ENCODE measurements at places on chromosomes 13 and 19.

GRCh38 chr13:110484290-110485048 lies 77.1 kb downstream of the RAB20 start:
- DNase-seq, result no peak

GRCh38 chr13:43464578-43465264 lies 322.1 kb downstream of the ENOX1 start:
- DNase-seq, result no peak

DNA sequence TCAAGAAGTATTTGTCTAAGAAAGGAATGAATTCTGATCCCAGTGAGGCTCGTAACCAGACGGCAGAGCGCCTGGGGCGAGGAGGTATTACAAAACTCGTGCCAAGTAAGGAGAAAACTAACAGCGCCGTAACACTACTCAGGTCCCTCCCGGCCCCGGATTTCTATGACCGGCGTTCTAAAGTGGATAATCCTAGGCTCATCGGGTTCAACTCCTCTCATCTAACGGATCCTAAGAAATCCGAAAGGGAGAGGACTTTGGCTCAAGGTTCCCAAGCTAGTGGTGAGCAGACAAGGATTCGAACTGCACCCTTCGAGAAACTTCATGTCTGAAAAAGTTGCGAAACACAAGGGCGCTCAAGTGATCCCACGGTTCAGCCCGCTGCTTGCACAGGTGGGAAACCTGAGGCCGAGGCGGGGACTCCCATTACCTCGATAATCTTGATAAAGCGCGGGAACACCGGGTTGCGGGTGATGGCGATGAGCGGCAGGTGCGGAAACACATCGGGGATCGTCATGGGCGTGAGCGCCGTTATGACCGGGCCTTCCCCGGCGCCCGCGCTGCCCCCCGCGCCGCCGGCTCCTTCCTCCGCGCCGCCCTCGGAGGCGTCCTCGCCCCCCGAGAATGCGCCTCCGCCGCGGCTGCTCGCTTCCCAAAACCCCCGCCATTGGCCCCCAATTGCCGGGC lies 529 bp downstream of the LONP1 start:
- peak; percentile 36 for DNase-seq

DNA sequence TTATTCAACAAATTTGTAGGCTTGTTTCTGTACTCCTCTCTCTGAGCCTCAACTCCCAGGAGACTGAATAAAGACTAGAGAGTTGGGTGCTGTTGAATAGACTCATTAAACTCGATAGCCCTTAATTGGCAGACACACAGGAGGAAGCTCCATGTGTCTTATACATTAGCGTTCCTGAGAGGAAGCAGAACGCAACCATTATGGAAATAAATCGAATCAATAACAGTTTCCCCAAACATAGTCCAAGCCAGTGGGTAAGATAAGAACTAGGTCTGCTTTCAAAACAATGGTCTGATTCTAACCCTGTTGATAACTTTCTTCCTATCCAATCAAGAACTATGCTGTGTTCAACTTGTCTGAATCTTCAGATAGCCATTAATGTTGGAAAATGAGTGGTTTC lies 118.1 kb upstream of the FNDC3A start:
- no peak for DNase-seq
